ENCODE measurements at places on chromosomes 3 and 15.
A peak's percentile ranks its signal among the peaks of the same experiment; 100 is the strongest.

DNA sequence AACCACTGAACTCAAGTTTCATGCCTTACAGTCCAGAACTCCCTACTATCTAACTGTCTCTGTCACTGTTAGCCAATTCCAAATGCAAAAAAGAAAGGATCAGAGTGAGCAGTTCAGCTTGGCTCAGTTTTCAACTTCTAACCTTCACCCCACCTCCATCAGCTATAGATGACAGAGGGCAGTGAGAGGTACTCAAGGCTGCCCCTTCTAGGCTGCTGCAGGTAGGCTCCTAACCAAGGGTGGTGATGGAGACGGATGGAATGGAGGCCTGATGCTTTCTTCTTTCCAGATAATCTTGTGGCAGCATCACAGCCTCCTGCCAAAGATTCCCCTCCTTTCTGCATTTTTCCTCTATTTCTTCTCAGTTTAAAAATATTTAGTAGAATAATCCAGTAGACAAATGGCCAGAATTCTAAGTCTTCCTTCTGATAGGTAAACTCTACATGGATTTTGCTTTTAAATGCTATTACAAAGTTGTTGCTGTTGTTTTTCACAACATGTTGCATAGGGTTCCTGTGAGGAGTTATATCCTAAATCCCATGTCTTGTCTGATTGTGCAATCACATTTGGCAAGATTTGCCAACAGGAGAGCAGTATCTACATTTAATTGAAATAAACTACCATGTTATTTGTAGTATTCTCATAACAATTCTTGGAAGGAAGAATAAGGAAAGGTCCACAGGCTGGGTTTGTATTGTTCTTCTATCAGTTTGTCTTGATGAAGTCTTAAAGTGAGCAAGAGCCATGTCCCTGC lies 301.6 kb upstream of the TRIM42 start:
- DNase-seq, result no peak

DNA sequence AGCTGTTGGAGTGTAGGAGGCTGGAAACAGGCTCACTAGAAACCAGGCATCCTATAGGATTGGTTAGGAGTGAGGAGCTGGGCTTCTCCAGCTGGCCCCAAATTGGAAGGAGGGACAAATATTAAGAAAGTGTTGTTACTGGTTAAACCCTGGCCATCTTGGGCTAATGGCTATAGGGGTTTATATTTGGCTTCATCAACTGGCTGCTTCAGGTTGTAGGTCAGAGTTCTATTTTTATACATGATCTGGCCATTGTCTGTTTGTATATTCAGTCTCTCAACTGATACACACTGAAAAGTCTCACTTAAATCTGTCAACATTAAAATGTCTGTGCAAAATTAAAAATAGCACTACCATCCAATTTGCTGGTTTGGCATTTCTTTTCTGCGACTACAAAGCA lies 70.2 kb upstream of the ARRDC4 start:
- DNase-seq, result no peak

DNA sequence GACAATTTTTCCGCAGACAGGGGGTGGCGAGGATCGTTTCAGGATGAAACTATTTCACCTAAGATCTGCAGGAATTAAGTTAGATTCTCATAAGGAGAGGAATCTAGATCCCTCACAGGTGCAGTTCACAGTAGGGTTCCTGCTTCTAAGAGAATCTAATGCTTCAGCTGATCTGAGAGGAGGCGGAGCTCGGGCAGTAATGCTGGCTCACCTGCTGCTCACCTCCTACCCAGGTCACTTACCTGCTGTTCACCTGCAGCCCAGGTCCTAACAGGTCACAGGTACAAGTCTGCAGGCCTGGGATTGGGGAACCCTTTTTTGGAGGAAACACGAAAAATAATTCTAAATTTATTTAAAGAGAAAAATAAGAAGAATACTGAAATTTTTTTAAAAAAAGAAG lies 406.8 kb downstream of the MCTP2 start:
- no peak for DNase-seq

GRCh38 chr3:20776692-20777091 lies 590.7 kb upstream of the SGO1 start:
- DNase-seq, result peak; percentile 68

- DNase-seq, result peak; percentile 54
These were observed at the start of gene ZBTB47 for GRCh38 chr3:42653560-42654330. Gene ZBTB47, plus strand, starts transcription at chr3:42653697. Its CDS starts 4,659 bp downstream, at chr3:42658356.

GRCh38 chr15:39396979-39397615 lies 183.8 kb upstream of the THBS1 start:
- DNase-seq, result peak; percentile 77

DNA sequence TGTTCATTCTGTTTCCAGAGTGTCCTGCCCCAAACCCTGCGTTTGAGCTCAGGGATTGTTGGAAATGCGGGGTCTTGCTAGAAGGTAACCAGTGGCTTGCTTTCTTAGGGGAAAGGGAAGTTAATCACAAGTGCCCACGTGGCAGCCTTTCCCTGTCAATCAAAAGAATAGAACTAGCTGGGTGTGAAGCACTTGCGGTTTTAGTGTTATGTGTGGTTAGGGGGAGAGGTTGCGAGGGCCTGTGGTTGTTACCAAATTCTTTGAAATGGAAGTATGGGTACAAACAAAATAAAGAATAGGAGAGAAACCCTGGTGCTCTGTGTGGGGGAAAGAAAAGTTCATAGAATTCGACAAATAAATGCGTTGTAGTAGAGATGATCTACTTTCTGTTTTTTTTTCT lies 67.6 kb downstream of the FNDC3B start:
- no peak for DNase-seq

- DNase-seq, result no peak
These were observed 49.6 kb upstream of the DUT start for GRCh38 chr15:48281674-48282073.

DNA sequence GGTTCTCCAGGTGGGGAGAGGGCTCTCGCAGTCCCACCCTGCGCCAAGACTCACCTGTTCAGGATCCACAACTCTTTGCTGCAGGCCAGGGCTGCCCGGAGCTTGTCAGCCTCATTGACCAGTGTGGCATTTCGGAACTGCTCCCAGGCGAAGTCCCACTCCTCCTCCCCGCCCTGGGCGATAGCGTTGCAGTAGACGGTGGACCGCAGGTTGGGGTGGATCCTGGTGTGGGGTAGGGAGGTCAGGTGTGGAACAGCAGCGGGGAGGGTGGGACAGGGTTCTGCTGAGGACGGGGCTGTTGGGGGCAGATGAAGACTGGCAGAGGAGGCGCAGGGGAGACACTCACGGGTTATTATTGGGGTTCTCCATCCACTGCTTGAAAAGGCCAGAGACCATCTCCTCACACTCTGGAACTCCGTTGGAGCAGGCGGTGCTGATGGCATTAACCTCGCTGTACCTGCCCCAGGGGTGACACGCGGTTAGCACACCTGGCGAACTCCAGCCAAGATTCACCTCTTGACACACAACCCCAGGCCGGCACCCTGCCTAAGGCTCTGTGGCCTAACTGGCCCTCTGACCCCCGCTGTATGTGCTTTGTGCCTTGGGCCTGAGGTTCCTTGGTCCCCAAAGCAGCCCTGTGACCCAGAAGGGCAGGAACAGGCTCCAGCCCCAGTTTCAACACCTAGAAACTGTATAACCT lies 16.1 kb downstream of the MESP2 start:
- no peak for DNase-seq

DNA sequence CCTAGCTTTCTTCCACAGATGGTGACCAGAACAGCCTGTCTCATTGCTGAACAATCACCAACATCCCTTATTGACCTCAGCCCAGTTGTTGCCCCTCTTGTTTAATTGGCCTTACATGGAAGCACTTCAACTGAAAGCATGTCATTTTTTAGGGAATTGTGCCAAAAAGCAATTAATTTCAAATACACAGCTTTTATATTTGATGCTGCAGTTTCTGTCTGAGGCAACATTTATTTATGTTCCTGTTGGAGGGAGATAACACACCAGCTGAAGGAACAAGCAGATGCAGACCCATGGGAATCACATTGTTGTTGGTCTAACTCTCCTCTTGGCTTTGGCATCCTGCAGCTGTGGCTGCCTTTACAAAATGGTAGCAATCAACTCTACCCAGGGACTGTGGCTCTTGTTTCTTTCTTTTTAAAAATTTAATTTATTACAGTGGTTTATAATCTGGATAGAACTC lies 498.1 kb upstream of the RGMA start:
- no peak for DNase-seq

DNA sequence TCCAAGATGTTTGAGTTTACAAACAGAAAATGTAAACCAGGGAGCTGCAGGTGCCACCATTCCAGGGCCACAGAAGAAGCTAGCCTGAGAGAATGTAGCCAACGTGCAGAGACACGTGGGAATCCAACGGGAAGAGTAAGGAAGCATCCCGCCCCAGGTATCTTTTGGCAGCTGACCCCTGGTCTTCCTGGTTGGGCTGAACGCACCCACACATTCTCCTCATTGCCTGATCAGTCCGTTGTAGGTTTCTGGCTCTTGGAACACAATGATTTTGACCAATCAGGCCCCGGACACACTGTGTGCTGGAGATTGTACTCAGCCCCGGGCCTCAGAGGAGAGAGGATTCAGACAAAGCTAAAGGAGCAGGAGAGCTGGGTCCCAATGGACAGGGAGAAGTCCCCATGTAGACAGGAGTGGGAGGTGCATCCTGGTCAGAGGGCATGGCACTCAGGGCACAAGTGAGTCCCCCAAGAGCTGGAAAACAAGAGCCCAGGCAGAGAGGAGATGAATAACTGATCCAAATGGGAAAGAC lies 102.3 kb downstream of the TPRA1 start:
- DNase-seq, result no peak

- DNase-seq, result no peak
These were observed 65.7 kb downstream of the TJP1 start for GRCh38 chr15:29756358-29757267.

- peak; percentile 13 for DNase-seq
These were observed at the start of gene FAM240A for GRCh38 chr3:46612324-46612723. Gene FAM240A, plus strand, starts transcription at chr3:46612525. Its CDS starts 159 bp downstream, at chr3:46612684.

DNA sequence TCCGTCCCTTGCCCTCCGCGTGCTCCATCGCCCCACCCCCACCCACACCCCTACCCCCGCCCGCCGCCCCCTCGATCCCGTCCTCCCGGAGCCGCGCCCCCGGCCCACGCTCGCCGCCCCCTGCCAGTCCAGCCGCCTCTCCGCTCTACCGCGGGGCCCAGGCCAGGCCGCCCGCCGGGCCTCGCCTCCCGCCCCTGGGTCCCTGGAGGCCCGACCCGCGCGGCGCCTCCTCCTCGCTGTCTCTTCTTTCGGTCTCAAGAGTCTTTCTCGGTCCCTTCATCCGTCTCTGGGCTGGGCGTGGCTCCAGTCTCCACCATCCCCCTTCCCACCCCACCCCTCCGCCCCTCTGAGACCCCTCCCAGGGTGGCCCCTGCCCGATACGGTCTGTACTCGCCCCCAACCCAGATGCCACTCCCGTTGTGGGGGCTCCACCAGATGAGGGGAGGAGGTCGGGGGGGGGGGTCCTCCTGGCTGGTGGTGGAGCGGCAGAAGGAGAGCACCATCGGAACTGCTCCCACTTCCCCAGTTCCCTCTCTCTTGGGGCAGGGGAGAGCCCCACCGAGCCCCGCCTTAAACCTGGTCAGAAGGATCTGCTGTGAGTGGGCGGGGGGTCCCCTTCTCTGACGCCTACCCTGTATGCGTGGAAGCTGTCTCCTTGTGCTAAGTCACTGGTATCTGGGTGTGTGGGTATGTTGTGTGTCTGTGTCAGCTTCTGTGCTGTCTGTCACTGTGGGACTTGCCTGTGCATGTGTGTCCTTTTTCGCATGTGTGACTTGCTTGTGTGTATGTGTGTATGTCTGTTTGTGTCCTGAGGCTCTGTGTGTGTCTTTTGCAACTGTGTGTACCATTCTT lies 1.0 kb downstream of the PRKCD start:
- DNase-seq, result peak; percentile 24

DNA sequence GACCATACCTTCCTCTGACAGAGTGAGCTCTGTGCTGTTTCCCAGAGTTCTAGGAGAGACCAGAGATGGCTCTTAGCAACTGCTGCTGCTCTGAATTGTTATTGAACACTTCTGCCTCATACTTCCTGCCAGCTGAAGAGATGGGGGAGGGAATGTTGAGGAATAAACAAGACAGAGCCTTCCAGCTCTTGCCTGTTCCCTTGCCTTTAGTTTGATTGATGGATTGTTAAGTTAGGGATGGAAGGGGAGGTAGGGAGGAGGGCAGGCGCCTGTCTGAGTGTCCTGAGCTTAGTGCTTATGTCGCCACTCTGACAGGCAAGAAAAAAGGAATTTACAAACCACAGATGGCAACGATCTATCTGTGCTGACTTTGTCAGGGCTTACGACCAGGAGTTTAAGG lies 42.8 kb downstream of the ZNF609 start:
- peak; percentile 67 for DNase-seq

DNA sequence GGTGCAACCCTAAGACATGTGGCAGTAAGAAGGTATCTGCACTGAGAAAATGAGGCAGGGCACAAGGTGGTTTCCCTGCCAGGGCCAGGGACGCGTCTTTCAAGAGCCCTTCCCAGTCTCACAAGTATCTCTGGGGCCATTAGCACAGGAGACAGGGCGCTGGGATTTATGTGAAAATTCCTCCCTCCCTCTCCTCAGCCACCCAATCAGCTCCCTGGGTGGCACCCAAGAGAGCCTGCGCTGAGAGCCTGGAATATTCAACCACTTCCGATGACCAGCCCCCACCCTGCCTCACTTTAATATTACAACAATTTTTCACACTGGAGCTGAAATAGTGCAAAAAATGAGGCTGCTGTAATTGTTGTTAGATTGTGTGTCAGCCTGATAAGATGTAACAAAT lies 26.1 kb downstream of the SEC61A1 start:
- DNase-seq, result no peak

DNA sequence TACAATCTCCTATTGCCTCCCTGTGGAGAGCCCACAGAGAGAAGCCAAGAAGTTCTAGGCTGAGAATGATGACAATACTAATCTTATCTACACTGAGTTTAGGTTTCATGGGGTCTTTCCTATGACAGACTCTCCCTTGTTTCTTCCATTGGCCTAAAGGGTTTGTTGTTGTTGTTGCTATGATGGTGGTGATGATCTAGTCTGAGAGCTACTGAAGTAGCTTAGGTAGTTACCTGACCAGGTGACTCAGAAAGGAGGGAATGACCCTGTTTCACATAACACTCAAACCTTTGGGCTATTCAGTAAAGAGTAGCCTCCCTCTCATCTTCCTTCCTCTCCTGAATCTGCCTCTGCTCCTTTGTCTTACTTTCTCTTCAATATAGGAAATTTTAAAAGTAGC lies 170.2 kb downstream of the GMNC start:
- DNase-seq, result no peak

- no peak for DNase-seq
These were observed 103.7 kb upstream of the MNS1 start for GRCh38 chr15:56568466-56569167.

DNA sequence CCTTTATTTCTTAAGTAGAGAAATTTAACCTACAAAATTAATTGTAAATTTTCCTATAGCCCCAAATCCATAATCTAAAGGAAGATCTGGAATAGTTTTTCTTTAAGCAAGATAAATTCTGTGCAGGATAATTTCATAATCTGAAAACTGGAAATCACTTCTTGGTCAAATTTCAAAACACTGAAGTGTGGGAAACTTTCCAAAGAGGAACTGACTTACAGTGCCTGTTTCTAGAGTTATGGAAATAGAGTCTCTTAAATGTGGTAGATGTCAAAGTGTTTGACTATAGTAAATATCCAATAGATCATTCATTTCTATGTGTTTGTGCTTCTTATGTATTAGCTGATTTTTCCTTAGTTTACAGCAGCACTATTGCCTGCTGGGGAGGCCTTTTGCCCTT lies 1.6 kb upstream of the P2RY13 start:
- peak; percentile 46 for DNase-seq

- peak; percentile 58 for DNase-seq
These were observed 595 bp downstream of the PDCD7 start for GRCh38 chr15:65132878-65133547.

Measured in fibroblast of pulmonary artery (primary cell).